Activated CD4-positive, alpha-beta T cell treated with anti-CD3 and anti-CD28 coated beads, Interleukin-10, Interleukin-2, amounts not matched to agents 100 ng/mL and 50 ng/mL, durations not matched to agents 16 hours and 8 hours (primary cell): ENCODE measurements at places on chromosomes 16 and 17.

- DNase-seq, result peak; percentile 47
Measured at GRCh38 chr16:9256196-9256595, 164.8 kb downstream of the HAPSTR1 start.

DNA sequence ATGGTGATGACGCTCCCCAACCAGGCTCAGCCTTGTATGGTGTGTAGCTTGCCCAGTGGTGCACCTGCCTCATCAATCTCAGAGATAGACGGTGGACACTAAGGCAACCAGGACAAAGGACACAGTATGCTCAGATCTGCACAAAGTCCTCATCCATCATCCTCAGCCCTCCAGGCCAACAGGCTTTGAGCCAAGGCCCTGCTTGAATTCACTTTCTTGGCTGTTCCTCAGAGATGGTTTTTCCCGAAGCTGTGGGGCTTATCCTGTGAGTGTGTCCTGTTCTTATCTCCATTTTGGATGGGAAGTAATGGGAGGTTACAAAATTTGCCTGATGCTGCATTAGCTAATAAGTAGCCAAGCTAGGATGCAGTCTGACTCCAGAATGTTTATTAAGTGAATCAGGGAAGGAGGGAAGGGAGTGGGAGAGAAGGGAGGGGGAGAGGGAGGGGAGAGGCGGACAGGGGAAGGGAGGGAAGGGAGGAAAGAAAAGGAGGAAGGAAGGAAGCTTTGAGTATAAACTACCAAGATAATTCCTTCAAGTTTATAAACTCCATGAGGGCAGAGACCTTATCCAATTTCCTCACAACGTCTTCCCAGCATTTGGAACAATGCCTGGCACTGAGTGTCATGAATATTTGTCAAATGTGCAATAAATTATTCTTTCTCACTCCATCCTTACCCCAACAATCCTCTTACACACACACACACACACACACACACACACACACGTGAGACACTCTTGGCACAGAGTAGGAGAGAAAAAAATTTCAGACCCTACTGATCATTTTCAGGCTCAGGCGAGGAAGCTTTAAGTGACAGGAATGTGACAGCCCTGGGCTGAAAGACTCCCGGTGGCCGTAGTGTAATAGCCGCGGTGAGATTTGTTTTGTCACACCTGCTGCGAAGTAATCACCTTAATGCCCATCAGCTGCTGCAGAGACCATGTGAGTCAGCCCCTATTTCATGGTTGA, 84.3 kb downstream of the BMERB1 start:
- no peak for DNase-seq

DNA sequence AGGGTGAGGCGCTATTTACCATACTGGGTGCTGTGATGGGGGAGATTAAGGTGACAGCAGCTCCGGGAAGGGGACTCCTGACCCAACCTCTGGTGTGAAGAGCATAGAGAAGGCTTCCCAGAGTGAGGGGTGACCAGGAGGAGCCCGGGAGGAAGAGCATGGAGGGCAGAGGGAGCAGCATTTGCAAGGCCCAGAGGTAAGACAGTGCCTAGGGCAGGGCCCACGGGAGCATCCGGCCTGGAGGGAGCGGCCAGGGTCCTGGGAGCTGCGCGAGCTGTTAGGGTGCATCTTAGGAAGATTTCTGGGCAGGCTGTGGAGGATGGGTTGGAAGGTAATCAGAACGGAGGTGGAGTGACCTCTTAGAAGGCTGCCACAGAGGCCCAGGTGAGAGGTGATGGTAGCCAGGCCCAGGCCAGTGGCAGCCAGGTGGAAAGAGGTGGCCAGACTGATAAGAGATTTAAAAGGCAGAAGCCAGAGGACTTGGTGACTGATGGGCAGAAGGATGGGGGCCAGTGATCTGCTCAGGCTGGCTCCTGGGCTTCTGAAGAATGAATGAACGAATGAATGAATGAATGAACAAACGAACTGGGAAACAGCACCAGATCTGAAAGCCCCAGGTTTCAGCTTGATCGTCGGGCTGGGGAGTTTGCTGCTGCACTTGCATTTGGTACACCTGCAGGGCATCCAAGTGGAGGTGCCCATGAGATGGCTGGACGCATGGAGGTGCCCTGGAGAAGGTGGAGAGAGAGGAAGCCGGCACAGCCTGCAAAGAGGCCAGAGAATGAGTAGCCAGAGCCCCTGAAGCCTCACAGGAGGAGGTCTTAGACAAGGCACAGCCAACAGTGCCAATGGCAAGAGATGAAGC, 13.0 kb upstream of the TMEM92 start:
- DNase-seq, result no peak

DNA sequence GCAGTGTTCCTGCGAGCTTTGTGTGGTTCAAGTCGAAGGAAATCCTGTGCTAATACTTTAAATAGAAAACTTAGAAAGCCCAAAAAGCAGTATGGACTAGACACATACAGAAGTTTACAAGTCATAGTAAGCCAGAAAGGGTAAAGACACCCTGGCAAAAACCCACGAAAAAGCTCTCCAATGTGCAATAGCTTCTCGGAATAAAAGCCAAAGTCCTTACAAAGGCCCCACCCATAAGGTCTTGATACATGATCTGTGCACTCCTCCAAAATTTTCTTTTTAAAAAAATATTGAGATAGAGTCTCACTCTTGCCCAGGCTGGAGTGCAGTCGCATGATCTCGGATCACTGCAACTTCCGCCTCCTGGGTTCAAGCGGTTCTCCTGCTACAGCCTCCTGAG, 10.3 kb downstream of the C16orf86 start:
- no peak for DNase-seq

DNA sequence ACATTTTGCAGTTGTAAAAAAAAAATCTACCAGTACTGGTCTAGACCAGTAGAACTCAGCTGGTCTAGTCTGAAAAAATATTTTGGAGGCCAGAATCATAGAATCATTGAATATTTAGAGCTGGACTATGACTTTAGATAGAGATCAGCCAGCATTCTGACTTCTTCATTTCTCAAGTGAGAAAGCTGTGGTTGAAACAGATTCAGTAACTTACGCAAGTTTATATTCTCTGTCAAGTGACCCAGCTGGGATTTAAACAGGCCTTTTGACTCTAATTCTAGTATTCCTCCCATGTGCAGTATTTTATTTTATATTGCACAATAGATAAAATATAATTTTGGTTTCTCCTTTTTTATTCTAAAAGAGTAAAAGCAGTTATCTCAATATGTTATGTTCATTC, 4.9 kb downstream of the TNRC6A start:
- no peak for DNase-seq

DNA sequence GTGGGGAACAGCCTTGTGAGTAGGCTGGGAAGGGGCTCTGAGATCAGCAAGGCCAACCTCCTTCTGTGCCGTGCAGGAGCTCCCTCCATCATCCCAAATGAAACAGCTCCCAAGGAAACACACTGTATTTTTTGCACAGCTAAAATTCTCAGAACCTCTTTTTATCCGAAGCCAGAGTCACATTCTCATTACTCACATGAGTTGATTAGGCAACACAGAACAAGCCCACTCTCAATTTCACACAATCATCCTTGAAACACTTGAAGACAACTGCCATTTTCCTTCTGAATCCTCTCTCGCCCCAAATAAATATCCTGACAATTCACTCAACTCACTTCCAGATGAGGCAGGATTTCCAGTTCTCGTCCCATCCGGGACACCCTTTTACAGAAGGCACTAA, 66.1 kb downstream of the MYO18A start:
- DNase-seq, result no peak

- DNase-seq, result no peak
Measured at GRCh38 chr17:61097781-61098180, 301.9 kb upstream of the TBX2 start.

GRCh38 chr16:47617732-47618131, 156.6 kb downstream of the PHKB start:
- no peak for DNase-seq

DNA sequence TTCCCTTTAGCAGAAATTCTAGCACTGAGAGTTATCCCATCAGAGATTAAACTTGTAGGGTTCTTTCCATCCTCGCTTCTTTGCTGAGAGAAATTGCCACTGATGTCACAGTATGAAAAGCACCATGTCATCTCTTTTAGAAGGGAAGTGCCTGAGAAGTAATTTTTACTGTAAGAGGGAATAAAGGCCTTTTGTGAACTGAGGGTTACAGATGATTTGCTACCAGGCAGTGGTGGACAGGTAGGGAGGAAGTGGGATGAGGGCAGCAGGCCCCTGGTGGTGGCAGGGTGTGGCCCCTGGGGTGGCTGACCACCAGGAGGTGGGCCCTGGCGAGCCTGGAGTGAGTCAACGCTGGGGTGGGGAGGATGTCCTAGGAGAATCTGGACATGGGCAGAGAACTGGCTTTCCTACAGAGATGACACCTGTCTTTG, 6.4 kb upstream of the MILR1 start:
- peak; percentile 39 for DNase-seq

DNA sequence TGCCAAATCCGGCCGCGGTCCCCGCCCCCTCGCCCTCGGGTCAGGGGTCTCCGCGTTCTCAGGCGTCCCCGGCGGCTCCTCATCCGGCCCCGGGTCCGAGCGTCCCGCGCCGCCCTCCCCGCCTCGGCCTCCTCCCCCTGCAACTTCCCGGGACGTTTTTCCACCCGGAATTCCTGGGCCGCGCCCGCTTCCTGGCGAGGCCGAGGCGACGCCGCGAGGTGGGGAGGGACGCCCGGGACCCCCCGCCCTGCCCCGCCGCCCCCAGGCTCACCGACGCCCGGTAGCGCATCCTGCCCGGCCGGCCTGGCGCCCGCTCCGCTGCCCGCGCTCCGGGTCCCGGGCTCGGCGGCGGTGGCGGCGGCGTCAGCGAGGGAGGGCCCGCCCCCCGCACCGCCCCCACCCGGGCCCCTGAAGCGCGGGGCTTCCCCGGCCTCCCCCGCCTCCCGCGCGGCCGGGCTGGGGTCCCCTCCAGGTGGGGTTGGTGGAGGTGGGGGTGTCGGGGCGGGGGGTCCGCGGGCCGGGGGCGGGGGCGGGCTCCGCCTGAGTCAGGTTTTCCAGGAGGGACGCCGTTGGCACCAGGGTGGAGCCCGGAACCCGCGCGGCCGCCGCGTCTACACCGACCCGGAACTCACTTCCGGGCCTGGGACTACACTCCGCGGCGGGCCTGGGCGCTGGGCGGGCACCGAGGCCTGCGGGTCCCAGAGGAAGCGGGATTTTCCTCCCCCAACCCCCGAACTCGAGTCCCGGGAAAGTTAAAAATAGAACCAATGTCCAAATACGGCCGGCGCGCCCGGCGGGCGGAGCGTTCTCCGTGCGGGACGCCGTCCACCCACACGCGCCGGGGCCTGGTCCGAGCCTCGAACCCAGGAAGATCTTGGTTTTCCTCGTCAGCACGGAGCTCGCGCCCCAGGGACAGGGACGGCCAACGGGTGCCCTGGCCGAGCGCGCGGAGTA, 6.8 kb downstream of the MYO1C start:
- peak; percentile 60 for DNase-seq

- DNase-seq, result no peak
Measured at GRCh38 chr16:69863401-69864281, 87.5 kb upstream of the CLEC18A start.
